ENCODE measurements at places on chromosomes 1 and 21. TPM values are rescaled to one million over a fixed set of nuclear protein-coding genes. Genes with fewer than 3 reads are reported as not detected.

Gene SYF2
- 54.9 TPM for total RNA-seq

Gene HAO2
- total RNA-seq = 0.17 TPM

Gene INSRR
- total RNA-seq = 0.58 TPM

Gene TOMM40L
- 15.1 TPM for total RNA-seq

Gene KRTAP11-1
- total RNA-seq = 0.23 TPM

Gene CSF3R
- total RNA-seq = 13.2 TPM

Gene WNT2B
- total RNA-seq = 8.1 TPM

Gene CCDC27
- total RNA-seq = not detected

Gene PRAMEF6
- not detected for total RNA-seq

Gene FCRL5
- 0.14 TPM for total RNA-seq

Gene ACTA1
- total RNA-seq = 0.17 TPM

Gene ARHGAP30
- 16.2 TPM for total RNA-seq

Gene VSIG8
- total RNA-seq = not detected

Gene ITGB2
- 84.5 TPM for total RNA-seq

Gene CAPN8
- total RNA-seq = 35.6 TPM

DNA sequence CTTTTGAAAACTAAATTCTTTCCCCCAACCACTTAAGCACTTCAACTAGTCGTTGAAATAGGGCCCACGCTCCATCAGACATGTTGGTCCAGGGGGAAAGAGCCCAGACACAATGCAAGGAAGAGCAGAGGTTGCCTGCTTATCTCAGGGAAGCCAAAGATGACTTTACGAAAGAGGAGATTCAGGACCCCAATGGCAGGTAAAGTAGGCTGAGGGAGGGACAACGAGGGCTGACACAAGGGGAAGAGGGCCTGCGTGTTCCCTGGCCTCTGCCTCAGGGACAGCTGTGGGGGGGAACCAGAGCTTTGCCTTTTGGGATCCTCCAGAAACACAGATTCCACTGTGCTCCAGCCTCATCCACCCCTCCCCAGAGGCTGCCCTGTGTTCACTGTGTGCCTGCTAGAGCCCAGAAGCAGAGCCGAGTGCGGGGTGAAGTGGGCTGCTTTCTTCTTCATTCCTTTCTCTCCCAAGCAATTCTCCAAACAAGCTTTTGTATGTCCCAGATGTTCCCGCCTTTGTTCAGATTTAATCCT lies 135.5 kb upstream of the GRIK3 start:
- DNase-seq = peak; percentile 3

- DNase-seq = no peak
These were observed 40.0 kb downstream of the NTPCR start for GRCh38 chr1:232990176-232991128.

DNA sequence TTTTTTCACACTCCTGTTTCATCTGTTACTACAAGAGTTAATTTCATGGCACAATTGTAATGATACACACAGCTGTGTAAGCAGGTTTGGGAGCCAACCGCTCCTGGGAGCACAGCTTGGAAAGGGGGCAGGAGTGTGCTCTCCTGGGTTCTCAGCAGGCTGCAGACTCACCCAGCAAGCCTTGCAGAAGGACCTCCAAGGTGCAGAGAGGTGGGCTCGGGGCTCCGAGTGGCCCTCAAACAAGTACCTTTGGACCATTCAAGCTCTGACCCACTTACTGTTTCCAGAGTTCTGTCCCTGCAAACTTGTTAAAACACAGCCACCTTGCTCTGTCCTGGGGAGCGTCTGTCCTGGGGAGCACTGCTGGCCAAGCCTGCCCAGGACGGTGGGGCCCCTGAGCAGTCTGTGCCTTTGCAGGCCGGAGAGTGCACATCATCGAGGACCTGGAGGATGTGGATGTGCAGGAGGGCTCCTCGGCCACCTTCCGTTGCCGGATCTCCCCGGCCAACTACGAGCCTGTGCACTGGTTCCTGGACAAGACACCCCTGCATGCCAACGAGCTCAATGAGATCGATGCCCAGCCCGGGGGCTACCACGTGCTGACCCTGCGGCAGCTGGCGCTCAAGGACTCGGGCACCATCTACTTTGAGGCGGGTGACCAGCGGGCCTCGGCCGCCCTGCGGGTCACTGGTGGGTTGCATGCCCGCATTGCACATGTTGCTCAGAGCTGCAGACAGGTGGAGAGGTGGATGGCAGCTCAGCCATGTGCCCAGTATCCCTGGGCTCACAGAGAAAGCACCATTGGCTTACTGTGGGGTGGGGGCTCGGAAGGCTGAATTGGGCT lies 78.0 kb downstream of the OBSCN start:
- no peak for DNase-seq

DNA sequence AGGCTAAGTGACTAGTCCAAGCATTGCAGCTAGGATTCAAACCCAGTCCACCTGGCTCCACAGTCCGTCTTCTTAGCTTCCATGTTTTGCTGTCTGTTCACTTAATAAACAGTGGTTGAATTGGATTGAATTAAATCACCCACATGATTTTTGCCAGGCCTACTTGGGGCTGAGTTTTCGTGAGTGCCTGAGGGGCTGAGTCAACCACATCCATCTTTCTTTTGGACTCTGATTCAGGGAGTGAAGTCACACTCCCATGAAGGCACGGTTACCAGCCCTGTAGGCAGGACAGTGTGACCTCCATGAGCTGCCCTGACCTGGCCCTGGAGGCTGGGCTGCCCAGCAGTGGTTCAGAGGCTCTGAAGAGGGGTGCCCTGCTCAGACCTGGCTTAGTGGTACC lies 123.7 kb downstream of the ACTL8 start:
- no peak for DNase-seq

DNA sequence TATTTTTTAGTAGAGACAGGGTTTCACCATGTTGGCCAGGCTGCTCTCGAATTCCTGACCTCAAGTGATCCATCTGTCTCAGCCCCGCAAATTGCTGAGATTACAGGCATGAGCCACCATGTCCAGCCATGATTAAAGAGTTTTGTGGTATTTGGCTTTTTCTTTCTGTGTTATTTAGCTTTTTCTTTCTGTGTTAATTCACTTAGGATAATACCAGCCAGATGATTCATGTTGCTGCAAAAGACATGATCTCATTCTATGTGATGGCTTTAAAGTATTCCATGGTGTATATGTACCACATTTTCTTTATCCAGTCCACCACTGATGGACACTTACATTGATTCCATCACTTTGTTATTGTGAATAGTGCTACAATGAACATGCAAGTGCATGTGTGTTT lies 1135.2 kb downstream of the AMY1C start:
- no peak for DNase-seq

GRCh38 chr1:36565576-36566501 lies 83.1 kb upstream of the CSF3R start:
- no peak for DNase-seq

DNA sequence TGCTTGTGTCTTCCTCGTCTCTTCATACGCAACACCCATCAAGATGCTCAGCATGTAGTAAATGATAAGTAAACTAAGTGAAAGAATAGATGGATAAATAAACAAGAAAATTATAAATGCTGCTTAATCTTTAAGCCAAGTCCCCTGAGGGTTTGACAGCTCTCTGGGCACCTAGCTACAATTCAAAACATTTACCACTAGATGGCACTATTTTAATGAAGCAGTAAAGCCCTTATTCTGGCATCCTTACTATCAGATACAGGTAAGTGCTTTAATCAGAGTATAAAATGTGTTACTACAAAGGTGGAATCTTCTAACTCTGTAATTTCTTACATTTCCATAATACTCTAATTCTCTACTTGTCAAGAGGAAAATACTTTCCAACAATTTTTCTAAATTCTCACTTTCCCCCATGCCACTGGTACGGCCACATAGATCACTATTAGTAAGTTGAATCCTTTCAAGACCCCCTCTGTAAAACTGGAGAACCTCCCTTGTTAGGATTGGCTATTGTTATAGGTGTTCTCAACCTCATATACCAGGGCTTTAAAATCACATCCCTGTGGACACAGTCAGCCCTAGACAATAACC lies 137.8 kb downstream of the BARHL2 start:
- no peak for DNase-seq

- no peak for DNase-seq
These were observed 14.8 kb upstream of the NID1 start for GRCh38 chr1:236079703-236080102.

- no peak for DNase-seq
These were observed 48.1 kb upstream of the FNBP1L start for GRCh38 chr1:93399781-93400180.

- DNase-seq = no peak
These were observed 15.1 kb downstream of the TRIM11 start for GRCh38 chr1:228391411-228392020.

- no peak for DNase-seq
These were observed 20.2 kb downstream of the NSL1 start for GRCh38 chr1:212771341-212771740.

- DNase-seq = no peak
These were observed 114.4 kb downstream of the CENPF start for GRCh38 chr1:214717351-214717750.

- peak; percentile 80 for DNase-seq
These were observed 21.9 kb upstream of the MORC3 start for GRCh38 chr21:36297938-36298572.

- DNase-seq = no peak
These were observed 4.2 kb upstream of the C1orf141 start for GRCh38 chr1:67138813-67139499.

DNA sequence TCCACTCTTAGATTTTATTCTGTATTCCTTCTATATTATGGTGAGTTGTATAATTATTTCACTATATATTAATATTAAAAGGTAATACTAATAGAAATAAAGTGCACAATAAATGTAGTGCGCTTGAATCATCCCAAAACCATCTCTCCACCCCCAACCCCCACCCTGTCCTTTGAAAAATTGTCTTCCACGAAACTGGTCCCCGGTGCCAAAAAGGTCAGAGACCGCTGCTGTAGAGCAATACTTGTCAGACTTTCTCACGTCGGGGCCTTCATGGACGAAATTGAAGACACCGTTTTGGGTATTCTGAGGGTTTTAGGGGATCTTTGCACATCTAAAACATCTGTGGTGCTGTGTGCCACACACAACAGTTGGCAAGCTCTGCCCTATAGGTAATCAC lies 19.6 kb downstream of the DYRK1A start:
- DNase-seq = no peak

DNA sequence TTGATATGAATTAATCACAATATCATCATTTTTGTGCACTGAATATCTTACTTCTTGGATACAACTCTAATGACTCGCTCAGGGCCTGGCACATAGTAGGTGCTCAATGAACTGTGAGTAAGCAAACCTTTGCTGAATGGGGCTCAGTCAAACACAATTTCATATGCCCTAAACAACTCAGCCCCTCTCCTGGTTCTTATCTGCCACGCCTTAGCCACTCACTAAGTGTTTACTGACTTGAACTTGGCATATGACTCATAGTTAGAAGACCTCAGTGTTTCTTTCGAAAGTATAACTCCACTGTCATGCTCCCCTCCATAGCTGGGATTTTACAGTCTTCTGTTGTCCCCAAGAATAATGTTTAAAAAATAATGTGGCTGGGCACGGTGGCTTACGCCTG lies 4.8 kb upstream of the IFNLR1 start:
- no peak for DNase-seq

DNA sequence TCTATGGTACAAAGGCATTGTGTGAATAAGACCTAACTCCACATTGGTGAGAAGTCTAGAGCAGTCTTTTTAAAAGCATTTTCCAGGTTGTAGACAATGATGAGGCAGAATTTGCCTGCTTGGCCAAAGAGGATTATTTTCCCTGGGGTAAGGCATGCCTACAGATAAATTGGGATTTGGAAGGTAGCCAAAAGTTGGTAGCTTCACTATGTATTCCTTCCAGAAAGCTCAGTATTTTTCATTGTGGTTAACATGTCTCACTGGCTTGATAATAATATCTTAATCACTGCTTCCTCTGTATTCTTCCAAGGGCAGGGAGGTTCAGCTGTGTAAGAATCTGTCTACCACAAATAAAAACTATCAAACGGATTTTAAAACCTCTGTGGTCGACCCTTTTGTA lies 590.8 kb upstream of the PRMT6 start:
- DNase-seq = no peak

GRCh38 chr1:71027991-71028390 lies 19.6 kb downstream of the PTGER3 start:
- DNase-seq = no peak

DNA sequence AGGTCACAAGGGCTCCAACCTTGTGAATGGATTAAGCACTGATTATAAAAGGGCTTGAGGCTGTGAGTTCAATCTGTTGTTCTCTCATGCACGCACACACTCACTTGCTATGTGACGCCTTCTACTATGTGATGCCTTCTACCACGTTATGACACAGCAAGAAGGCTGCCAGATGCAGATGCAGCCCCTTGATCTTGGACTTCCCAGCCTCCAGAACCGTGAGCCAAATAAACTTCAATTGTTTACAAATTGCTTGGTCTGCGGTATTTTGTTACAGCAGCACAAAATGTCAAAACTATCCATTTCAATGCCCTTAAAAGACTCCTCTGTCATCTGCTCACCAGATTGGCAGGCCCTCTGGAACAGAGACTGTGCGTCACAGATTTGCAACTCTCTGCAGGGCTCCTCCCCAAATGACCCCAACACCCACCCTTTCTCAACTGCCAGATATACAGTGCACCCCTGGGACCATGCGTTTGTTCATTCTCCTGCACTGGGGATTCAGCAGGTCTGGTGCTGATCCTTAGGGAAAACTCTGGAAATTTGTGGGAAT lies 47.8 kb upstream of the KANK4 start:
- no peak for DNase-seq

DNA sequence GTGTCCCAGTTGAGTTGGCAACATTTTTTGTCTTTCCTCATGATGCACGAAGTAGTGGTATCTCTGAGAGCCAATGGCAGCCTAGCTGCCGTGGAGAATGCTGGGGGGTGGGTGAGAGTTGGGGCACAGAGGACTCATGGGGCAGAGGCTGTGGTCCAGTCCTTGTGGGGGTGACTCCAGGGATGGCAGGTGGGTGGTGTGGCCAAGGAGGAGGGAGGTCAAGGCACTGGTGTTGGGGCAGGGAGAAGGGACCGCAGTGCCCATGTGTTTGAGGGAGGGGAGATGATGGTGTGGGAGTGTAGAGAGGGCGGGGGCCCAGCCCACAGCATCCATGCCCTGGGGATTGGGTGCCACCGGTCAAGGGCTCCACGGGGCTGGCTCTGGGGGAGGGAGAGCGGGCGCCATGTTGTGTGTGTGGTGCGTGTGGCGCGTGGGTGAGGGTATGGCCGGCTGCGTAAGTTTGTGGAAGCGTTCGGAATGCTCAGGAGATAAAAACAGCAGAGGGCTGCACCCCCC lies 63.5 kb downstream of the PRKCZ start:
- DNase-seq = no peak

GRCh38 chr1:30310966-30311742 lies 412.2 kb downstream of the MATN1 start:
- no peak for DNase-seq

- no peak for DNase-seq
These were observed 581 bp downstream of the ETV3 start for GRCh38 chr1:157137408-157138219.

- DNase-seq = no peak
These were observed 131.8 kb downstream of the PTPN14 start for GRCh38 chr1:214419650-214420049.

- DNase-seq = no peak
These were observed 20.6 kb downstream of the COL6A2 start for GRCh38 chr21:46118316-46119143.

DNA sequence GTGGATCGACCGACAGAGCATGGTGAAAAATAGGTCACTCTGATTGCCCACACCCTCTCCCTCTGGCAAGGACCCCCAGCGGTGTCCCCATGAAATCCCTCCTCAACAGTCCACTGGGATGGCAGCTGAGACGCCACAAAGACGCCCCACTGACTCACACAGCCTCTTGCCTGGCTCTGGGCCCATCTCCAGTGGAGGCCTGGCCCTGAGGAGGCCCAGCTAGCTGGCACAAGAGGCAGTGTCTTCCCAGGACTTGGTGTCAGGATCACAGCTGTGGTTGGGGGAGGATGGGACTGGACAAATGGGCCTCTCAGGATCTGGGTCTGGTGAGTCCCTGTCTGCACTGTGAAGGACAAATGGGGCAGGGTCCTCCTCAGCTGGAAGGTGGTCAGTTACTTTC lies 4.6 kb downstream of the ALX3 start:
- no peak for DNase-seq
